Upper lobe of right lung (tissue), 1 donor: ENCODE measurements at places on chromosomes 1 and 21.

- peak; percentile 79 for DNase-seq
Observed at GRCh38 chr1:41662765-41663437, 178.4 kb upstream of the EDN2 start.

GRCh38 chr1:65792669-65793358, at the start of gene PDE4B:
TSS of gene PDE4B (plus strand) at chr1:65792895.
- peak; percentile 70 for DNase-seq

DNA sequence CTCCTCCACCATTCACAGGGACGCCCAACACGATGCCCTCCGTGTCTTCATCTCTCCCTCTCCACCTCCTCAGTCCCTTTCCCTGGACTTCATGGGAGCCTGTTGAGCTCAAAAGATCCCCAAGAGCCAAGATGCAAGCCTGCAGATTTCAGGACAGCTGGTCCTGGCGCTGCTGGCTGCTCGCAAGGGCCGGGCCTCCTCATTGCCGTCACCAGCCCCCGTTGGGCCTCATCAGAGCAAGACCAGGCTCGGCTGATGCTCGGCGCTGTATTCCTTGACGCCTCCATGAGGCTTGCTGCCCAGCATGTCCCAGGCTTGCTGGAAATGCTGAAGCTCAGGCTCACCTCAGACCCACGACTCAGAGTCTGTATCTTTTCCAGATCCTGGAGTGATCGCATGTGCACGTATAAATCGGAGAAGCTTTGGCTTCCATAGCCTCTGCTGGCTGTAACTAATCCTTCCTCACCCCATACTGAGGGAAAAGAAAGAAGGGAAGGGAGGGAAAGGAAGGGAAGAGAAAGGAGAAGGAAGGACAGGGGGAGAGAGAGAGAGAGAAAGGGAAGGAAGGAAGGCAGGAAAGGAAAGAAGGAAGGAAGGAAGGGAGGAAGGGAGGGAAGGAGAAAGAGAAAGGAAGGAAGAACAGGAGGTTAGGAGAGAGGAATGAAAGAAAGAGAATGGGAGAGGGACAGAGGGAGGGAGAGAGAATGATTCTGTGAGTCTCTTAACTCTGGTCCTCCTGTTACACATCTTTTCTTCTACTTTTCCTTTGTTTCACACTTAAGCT, 94.6 kb downstream of the KCNJ15 start:
- DNase-seq: no peak

DNA sequence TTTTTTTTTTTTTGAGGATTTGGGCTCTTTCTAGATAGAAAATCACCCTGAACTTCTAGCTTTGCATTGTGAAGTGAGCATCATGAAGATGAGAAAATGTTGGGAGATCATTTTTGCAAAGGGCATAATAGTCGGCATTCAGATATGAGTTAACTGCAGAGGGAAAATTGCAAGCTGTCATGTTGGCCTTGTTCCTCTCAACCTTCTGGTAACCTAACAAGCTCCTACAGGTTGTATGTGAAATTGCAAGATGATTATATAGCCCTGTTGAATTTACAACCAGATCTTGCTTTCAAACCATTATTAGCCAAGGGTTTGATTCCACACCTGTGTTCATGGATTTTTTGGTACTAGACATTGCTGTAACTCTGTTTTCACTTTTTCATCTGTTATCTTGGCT, 2.2 kb downstream of the ELOA start:
- DNase-seq: no peak

GRCh38 chr1:233518344-233518743, 95.6 kb upstream of the KCNK1 start:
- no peak for DNase-seq

DNA sequence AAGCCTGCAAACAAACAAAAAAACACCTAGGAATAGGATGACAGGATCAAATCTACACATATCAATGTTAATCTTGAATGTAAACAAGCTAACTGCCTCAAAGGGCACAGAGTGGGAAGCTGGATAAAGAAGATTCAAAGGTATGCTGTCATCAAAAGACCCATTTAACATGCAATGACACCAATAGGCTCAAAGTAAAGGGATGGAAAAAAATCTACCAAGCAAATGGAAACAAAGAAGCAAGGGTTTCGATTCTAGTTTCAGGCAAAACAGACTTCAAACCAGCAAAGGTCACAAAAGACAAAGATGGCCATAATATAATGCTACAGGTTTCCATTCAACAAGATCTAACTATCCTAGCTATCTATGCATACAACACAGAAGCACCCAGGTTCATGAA, 16.2 kb upstream of the OR2T10 start:
- DNase-seq: no peak

- no peak for DNase-seq
Observed at GRCh38 chr1:199010492-199010891, 371.7 kb downstream of the PTPRC start.

DNA sequence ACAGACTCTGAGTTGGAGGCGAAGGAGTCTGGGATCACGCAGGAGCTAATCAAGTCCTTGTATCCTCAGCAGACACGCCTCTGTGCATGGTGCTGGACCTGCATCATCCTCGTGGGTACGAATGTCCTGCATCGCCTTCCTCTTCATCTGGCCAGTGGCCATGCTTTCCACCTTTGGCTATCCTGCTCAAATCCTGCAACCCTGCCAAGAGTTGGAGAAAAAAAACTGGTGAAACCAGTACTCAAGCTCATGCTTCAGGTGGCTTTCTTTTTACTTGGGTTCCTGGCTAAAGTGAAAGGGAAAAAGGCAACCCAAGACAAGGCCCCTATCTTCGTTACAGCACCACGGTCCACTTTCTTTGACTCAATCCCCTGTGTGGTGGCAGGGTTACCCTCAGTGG, 8.9 kb downstream of the SETSIP start:
- DNase-seq: no peak

DNA sequence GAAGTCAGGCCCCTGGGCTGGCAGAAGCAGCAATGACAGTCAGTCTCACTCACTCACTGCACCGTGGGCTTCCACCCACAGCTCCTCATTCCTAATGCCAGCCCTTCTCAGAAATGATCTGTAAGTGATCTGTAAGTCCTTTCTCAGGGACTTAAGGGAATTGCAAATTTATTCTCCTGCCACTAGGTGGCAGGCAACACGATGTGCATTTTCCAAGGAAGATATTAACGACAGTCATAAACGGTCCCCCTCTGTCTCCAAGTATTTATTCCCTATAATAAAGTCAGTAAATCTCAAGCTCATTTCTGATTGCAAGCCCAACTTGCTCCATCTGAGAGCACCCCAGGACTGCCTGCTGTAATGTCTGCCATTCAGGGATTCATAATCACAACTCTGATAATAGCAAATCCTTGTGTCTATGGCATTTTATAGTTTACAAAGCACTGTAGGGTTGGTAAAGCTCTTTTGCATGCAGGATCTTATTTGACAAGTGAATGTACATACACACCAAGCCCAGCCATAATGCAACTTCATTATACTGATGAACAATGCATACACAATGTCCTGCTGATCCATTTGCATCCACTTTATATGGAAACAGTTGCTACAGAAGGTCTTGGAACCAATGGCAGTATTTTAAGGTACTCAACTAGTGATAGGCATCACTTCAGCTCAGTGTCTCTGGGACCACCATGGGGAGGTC, 380.5 kb upstream of the CAMK1G start:
- no peak for DNase-seq

- DNase-seq: peak; percentile 88
Observed at GRCh38 chr1:223143537-223144248, 645 bp upstream of the TLR5 start.

- no peak for DNase-seq
Observed at GRCh38 chr1:85198864-85199263, 2.0 kb downstream of the SYDE2 start.

- no peak for DNase-seq
Observed at GRCh38 chr1:243234978-243235647, 20.0 kb downstream of the CEP170 start.

GRCh38 chr1:191343816-191344215, 814.4 kb upstream of the RGS18 start:
- DNase-seq: no peak

GRCh38 chr1:164261691-164262240, 297.2 kb upstream of the PBX1 start:
- DNase-seq: no peak

- DNase-seq: peak; percentile 55
Observed at GRCh38 chr21:42833859-42834725, 45.2 kb downstream of the WDR4 start.

GRCh38 chr1:175185903-175186302, 6.7 kb downstream of the KIAA0040 start:
- no peak for DNase-seq

GRCh38 chr1:17225140-17225539, 20.2 kb downstream of the PADI1 start:
- DNase-seq: no peak

GRCh38 chr1:174217787-174218574, 58.7 kb downstream of the RABGAP1L start:
- DNase-seq: no peak

- DNase-seq: no peak
Observed at GRCh38 chr1:235995511-235995910, 69.4 kb downstream of the NID1 start.

DNA sequence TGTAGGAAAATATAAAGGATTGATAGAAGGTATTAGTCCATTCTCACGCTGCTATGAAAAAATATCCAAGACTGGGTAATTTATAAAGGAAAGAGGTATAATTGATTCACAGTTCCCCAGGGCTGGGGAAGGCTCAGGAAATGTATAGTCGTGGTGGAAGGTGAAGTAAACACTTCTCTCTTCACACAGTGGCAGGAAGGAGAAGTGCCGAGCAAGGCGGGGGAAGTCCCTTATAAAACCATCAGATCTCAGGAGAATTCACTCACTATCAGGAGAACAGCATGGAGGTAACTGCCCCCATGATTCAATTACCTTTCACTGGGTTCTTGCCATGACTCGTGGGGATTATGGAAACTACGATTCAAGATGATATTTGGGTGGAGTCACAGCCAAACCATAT, 1806.0 kb downstream of the MRPL39 start:
- no peak for DNase-seq

- no peak for DNase-seq
Observed at GRCh38 chr1:60553730-60554129, 480.2 kb upstream of the C1orf87 start.

GRCh38 chr1:20099533-20099932, 19.8 kb downstream of the PLA2G2D start:
- DNase-seq: no peak

DNA sequence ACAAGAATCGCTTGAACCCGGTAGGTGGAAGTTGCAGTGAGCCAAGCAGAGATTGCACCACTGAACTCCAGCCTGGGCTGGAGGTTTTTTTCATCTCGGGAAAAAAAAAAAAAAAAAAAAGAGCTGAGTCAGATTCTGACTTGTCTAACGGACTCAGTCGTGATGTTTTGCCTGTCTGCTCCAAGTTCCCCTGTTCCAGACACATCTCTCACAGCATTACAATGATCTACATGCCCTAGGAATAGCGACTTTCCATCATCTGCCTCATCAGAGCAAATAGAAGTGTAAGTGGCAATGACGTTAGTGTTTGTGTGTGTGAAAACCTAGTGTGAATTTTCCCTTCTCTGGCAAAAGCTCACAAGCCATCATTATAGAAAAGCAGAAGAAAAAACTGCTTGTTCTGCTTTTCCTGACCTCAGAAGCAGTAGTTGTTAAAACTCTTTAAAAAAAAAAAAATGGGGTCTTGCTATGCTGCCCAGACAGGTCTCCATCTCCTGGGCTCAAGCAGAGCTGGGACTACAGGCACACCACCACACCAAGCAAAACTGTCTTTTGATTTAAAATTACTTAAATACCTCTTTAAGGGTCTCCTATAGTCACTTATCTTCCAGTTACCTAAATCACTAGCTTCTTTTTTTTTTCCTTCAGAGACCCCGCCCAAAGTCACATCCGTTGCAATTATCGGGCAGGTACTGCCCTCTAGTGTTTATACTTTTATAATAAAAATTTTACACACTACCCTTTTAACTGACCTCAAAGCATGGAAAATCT, 37.3 kb downstream of the PLEKHO1 start:
- DNase-seq: no peak

- DNase-seq: no peak
Observed at GRCh38 chr1:40806731-40807695, 23.4 kb downstream of the KCNQ4 start.

GRCh38 chr1:34319218-34319617, 142.5 kb downstream of the C1orf94 start:
- DNase-seq: no peak

DNA sequence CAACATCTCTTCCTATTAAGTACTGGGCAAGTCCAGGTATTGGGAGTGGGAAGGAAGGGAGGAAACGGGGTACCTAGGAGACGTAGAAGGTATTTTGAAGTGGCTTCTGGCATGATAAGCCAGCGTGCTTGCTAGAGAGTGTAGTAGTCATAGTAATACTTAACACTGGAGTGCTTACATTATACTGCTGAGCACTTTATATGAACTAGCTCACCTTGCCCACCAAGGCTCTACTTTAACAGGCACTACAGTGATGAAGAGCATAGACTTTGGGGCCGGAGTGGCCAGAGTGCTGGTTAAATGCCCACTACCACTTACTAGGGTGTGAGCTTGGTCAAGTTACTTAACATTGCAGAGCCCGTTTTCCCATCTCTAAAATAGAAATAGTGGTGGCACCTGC, 61.7 kb downstream of the ACP6 start:
- peak; percentile 66 for DNase-seq

- no peak for DNase-seq
Observed at GRCh38 chr1:94862718-94863117, 42.6 kb downstream of the SLC44A3 start.

DNA sequence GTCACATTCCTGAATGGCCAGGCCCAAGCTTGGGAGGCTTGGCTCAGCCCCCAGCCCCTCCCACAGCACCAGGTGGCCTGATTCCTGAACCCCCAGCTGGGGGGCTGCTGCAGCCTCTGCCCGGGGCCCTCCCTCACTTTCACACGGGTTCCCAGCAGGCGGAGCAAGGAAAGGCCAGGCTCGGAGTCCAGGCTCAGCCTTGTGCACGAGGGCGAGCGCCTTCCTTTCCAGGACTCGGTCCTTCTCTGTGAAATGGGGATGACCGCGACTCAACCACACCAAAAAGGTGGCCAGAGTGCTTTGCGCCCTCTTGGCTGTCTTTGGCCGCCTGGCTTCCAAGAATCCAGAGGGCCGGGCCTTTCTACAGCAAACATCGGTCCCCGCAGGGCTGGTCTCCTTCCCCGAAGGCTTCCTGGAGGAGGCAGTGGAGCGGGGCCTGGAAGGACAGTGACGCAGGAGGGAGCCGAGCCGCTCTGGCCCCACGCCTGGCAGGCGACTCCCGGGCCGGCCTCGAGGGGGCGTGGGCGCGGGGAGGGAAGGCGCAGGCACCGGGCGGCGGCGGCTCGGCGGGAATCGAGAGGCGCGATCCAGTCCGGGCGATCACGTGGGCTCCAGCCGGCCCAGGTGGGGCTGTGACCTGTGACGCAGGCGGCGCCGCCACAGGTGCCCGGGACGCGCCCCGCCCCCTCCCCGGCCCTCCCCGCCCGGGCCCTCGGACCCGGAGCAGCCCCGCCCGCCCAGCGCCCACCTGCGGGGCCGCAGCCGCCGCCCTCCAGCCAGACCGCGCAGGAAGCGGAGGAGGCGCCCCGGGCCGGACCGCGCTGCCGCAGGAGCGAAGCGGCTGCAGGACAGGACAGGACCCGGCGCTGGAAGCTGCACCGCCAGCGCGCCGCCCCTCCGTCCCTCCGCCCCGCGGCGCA, at the start of gene ARHGEF16:
TSS of gene ARHGEF16 (plus strand) at position 775 of the 920 bp plus-strand sequence. CDS start 8,420 bp downstream, outside the sequence.
- peak; percentile 95 for DNase-seq

GRCh38 chr1:21262293-21263051, 27.8 kb downstream of the ECE1 start:
- DNase-seq: no peak
